ENCODE measurements at places on chromosomes 3 and 15.

DNA sequence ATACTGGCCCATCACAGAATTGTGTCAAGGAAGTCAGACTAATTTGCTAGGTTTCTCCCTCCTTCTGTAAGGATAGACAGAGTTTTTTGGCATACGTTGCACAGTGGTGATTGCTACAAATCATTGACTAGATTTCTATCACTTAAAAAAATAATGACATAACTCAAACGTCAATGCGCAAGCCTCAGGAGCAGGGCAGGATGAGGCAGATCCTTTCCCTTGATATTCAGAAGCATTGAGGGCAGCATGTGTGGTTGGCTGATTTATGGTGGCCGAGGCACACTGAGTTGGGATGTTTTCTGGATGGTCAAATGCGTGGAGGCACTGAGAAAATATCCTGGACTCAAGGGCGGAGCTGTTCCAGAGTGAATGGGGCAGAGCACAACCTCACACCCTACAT lies 14.4 kb downstream of the THSD4 start:
- no peak for DNase-seq

DNA sequence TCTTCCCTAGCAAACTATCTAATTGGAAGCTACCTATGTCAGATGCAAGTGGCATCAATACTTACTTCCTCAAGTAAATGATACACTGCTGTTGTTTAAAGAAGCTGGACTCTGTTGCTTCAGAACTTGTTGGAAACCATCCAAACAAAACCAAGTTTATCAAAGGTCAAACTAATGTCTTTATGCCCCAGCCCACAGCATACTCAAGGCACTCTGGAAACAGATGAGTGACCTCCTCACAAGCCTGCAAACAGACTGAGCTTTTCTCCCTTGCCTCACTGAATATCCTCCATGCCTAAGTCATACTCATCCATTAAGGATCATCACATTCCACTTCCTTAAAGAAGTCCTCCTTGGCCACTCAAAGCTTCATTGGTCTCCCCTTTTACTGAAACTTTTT lies 107.4 kb upstream of the ACP3 start:
- no peak for DNase-seq

DNA sequence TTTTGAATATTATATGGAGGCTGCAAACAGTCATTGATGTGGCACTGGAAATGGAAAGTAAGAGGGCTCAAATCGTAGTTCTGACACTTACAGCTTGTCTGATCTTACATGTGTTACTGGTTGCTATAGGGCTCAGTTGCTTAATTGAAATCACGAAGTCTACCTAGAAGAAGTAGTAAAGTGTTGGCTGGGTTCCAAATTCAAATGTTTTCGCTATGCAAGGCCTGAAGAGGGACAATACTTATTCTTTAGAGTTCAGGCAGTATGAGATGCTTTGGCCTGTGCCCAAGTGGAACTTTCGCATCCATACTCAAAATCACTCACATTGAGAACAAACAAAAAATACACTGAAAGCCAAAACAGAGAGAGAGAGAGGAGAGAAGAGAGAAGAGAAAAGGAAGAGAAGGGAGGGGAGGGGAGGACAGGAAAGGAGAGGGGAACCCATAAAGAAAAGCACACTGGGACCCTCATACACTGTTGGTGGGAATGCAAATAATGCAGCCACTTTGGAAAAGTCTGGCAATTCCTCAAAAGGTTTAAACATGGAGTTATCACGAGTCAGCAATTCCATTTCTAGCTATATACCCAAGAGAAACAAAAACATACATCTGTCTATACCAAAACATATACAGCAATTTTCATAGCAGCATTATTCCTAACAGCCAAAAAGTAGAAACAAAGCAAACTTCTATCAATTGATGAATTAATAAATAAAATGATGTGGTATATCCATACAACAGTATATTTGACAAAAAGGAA lies 2.9 kb upstream of the FXR1 start:
- DNase-seq, result no peak

DNA sequence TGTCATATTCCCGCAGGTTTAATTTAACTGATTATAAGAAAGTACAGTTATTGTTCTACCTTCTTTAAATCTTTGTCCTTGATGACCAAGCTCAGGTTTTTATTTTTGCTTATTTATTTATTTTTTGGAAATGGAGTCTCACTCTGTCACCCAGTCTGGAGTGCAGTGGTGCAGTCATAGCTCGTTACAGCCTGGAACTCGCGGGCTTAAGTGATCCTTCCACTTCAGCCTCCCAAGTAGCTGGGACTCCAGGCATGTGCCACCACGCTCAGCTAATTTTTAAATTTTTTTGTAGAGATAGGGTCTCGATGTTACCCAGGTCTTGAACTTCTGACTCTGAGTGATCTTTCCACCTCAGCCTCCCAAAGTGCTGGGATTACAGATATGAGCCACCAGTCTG lies 8.9 kb downstream of the USP3 start:
- DNase-seq, result no peak

DNA sequence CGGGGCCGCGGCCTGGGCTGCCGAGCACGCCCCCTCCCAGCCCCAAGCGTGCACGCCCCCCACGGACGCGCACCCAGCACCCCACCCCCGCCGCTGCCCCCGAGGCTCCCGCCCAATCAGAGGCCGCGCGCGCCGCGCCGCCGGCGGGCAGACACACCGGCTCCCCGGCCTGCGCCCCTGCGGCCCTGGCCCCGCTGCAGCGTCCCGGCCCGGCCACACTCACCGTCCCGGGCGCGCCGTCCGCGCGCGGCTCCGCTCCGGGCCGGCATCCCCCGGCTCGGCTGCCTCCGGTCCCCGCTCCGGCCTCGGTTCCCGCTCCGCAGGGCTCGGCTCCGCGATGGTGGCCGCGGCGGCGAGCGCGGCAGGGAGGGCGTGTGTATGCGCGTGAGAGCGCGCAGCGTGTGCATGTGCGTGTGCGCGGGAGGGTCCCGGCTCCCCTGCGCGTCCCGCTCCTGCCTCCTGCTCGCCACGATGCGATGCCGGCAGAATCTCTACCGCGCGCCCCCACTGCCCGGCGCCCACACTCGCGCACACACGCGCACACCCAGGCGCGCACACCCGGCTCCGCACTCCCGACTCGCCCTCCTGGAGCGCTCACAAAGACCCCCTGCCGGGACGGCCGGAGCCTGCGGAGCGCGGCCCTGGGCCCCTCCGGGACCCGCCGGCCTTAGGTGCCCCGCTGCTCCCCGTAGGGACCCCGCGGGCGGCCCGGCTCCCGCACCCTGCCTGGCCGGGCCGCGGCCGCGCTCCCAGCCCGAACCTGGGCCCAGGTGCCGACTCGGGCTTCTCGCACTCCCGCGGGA lies 186.5 kb upstream of the LINGO1 start:
- peak; percentile 40 for DNase-seq

GRCh38 chr15:73771385-73772045 lies 18.4 kb upstream of the INSYN1 start:
- no peak for DNase-seq

DNA sequence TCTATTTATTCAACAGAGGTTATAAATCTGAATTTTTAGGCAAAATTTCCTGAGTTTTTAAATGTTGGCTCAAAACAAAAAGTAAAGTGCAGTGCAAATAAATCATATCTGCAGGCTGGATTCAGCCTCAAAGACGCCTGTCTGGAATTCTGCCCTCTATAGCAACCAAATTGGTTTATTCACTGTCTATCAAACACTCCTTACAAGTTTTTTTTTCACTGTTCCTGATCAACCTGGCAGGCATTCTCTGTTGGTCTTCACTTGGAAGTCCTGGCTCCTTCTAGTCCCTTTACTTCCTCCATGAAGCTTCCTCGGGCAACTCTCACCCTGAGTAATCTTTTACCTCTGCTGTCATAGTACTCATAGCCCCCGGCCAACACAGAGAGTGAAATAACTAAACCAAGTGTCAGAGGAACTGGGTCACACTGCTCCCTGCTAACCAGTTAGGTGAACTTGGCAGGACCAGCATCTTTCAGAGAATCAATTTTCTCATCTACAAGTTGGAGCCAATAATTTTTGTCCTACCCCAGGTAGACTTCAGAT lies 36.8 kb upstream of the TIPARP start:
- no peak for DNase-seq

- no peak for DNase-seq
Observed at GRCh38 chr3:42935472-42935871, 29.5 kb downstream of the ZNF662 start.

- no peak for DNase-seq
Observed at GRCh38 chr15:98124581-98124980, 164.1 kb downstream of the ARRDC4 start.

- no peak for DNase-seq
Observed at GRCh38 chr3:120756061-120756460, 13.5 kb downstream of the GTF2E1 start.

DNA sequence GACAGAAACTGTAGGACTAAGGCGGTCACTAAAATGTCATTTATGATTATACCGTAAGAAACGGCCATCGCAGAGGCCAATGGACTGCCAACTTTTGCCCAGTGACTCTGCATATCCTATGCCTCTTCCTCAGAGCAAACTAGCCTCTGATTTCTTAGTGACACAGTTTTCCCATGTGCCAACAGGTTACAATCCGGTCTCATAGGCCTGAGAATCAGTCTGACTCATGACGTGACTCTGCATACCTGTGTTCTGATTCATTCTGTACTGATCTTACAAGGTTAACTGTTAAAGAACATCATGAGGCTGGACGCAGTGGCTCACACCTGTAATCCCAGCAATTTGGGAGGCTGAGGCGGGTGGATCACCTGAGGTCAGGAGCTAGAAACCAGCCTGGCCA lies 17.8 kb downstream of the RUBCN start:
- DNase-seq, result no peak

GRCh38 chr15:65940618-65940909 lies 71.3 kb downstream of the RAB11A start:
- no peak for DNase-seq

DNA sequence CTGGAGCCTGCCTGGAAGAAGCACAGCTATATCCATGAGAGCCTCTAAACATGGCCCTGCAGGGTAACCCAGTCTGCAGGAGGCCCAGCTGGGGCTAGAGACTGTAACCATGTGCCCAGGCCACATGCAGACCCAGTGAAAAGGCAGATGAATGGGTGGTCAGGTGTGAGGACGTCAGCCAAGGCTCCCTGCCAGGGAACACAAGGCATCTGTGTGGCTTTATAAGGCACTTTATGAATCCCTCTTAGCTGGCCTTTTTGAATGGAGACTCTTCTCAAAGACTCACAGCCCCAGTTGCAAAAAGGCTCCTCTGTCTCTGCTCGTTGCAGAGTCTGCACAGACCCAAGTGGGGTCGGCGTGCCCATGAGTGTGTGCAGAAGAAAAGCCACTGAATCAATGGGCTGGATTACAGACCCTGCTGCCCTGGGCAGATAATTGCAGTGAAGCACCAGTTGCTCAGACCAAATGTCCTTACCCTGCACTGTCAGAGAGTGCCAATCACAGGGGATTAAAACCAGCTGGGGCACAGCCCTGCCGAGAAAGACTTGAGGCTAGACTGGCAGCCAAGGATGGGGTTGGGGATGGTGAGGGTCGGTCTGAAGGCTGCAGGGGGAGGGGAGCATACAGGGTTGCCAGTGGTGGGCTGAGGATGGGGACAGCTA lies 154.2 kb downstream of the RAB11A start:
- peak; percentile 81 for DNase-seq

- no peak for DNase-seq
Observed at GRCh38 chr3:9180764-9181117, 68.7 kb downstream of the SRGAP3 start.

DNA sequence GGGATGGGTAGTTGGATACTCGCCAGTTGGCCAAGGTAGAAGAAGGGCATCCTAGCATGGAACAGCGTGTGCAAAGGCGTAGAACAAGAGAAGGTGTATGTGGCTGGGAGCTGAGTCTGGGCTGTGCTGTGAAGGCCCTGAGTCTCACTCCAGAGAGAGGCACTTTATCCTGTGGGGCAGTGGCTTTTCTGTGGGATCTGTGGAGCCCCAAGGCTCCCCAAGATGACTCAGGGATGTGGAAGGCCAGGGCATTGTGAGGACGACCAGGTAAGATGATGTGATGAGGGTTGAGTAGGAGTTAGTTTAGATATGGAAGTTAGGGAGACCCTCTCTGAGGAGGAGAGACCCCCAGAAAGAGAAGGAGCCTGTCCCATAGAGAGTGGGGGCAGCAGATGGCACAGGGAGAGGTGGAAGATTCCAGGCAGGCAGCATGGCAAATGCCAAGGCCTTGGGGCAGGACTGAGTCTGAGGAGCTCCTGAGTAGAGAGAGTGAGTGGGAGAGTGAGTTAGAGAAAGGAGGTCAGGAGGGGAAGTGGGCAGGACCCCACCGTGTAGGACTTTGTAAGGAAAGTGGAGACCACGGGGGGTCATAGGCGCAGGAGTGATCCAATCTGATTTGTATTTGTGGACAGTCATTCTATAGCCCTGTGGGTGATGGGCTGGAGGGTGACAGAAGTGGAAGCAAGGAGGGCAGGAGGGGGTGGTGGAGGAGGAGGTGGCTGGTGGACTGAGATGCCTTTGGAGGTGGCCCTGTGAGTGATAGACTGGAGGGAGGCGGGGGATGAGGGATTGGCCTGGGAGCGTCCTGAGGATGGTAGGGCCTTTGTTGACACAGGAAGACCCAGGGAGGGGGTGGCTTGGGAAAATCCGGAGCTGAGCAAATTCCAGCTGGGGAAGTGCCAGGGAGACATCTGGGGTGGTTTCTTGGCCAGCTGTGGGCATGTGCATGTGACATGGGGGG lies 50.3 kb downstream of the FBLN2 start:
- DNase-seq, result peak; percentile 36

DNA sequence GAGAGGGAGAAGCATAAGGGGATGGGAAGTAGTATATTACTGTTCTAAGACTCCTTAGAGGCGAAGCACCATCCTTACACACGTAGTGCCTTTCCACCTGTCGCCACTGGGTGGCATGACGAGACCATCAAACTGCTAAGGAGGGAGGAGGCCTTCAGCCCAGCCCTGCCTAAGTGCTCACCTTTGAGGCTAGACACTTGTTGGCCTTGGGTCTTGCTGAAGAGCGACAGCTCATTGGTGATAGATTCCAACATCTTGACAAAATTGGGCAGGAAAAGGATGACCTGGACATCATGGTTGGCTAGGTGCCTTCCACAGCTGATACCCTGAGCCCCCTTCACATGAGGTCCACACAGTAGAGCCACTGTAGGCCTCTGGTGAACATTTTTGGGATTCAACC lies 19.6 kb downstream of the CLK3 start:
- no peak for DNase-seq

DNA sequence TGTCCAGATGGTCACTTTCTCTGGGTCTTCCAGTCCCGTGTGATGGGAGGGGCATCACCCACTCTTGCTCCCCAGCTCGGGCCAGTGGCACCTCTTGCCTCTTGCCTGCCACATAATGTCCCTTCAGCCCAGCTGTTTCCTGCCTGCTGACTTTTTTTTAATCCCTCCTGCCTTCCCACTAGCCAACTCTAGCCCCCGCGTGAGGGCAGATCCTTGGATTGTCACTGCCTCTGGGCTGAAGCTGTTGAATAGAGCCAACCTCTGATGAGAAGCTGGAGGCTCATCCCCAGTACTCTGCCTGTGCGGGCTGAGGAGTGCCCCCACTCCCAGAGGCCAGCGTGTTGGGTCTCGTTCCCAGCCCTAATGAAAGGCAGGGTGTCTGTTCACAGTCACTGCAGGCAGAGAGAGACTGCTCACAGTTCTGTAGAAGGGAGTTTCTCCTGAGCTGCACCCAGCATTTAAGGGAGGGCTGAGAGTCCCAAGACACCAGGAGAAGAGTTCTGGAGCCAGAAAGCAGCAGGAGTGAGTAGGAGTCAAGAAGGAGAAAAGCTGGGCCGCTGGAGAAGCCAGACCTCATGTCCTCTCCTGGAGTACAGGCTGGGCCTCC lies 30.1 kb upstream of the TIMP4 start:
- no peak for DNase-seq

GRCh38 chr15:96237002-96237401 lies 93.5 kb upstream of the NR2F2 start:
- DNase-seq, result no peak

- no peak for DNase-seq
Observed at GRCh38 chr3:12301513-12301912, 12.6 kb downstream of the PPARG start.

All from nucleus accumbens (tissue), 56 donors.